ENCODE measurements at places on chromosomes 16 and 17.
A peak's percentile ranks its signal among the peaks of the same experiment; 100 is the strongest.

DNA sequence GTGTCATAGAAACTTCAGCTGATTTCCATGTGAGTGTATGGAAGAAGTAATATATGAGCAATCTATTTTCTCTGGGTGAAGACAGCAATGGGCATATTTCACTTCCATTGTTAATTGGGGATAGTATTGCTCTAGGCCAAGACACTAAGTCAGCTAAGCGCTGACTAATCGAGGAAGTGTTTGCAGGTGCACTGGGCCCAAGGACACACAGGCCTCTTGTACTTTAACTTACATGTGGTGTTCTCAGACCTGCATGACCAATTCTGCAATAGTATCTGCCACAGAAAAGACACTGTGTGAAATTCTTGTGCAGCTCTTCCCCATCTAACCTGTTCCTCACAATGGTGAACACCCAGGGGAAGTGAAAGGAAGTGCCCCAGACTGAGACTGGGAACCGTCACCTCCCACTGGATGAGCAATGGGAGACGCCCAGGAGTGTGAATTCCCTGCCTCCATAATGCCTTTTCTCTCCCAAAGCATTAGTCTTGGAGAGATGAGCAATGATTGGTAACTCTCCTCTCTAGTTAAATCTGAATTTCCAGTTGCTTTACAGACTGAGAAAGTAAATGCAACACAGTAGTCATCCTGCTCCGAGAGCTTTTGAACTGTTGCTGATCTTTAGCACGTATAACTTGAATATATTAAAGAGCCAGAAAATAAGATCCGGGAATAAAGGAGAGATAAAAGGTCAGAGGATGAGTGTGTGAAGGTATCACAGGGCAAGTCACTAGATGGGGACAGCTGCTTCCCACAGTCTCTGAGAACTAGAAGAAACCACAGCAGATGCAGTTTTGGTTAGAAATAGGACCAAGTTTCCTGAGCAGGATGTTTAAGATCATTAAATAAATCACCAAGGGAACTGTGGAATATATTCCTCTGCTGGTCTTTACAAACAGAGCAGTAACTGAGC is 82.6 kb downstream of the CDK5R1 start:
- DNase-seq: no peak

- DNase-seq: no peak
These were observed 141.7 kb downstream of the MRM1 start for GRCh38 chr17:36743130-36743529.

GRCh38 chr16:85631802-85632393 is 18.8 kb downstream of the GSE1 start:
- DNase-seq: no peak

DNA sequence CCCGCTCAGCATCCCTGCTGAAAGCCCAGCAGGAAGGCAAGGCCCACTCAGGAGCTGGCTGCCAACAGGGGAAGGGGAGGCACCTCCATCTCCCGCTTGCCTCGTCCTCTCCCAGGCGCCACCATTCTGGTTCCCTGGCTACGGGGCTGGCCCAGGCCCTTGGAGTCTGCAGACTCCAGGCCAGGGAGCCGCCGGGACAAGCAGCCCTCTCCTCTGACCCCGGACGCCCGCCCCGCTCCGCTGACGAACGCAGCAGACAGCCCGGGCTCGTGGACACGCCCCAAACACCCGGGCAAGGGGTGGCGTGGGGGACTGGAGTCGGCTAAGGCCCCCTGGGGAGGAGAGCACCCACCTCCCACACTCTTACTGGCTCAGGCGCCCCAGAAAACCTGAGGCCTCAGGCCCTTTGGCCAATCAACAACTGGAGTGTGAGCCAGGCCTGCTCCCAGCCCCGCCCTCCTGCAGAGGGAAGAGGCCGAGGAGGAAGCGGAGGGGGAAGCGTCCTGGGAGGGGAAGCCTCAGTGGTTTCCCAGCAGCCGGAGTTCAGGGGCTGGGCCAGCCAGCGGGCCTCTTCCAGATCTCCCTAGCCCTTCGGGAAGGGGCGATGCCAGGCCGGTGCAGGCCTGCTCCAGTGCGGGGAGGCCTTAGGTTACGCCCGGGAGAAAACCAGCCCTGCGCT is 4.2 kb downstream of the MNT start:
- peak; percentile 98 for DNase-seq

DNA sequence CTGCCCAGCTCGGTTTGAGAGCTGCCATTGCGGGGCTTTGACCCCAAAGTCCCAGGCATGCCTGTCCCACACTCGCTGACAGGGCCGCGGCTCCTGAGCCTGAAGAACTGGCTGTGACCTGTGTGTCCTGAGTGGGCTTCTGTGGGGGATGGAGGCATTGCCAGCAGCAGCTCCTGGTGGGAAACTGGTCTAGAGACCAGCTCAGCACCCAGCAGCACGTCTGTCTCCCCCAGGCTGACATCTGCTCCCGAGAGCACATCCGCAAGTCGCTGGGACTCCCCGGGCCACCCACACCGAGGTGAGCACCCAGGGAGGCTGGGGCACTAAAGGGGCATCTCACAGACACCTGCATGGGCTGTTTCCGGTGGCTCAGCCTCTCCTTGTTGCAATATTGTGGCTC is 13.4 kb downstream of the ENDOV start:
- DNase-seq: no peak

DNA sequence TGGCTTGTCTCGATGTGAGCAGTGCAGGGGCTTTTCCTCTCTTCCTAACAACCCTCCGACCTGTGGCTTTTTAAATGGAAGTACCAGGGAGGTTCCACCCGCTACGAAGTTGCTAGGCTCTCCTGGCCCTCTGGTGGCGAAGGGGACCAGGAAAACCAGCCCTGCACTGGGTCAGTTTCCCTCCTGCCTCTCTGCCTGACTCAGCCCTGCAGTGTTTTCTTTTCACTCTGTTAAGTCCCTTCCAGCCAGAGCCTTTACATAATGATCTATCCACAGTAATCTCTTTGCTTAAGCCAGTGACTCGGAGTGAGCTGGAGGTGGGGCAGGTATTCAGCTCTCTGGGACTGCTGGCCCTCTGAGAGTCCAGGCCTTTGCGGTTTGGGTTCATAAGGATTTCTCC is 331.3 kb upstream of the EEF2KMT start:
- no peak for DNase-seq

- DNase-seq: no peak
These were observed 286.6 kb upstream of the CCL2 start for GRCh38 chr17:33968350-33969044.

DNA sequence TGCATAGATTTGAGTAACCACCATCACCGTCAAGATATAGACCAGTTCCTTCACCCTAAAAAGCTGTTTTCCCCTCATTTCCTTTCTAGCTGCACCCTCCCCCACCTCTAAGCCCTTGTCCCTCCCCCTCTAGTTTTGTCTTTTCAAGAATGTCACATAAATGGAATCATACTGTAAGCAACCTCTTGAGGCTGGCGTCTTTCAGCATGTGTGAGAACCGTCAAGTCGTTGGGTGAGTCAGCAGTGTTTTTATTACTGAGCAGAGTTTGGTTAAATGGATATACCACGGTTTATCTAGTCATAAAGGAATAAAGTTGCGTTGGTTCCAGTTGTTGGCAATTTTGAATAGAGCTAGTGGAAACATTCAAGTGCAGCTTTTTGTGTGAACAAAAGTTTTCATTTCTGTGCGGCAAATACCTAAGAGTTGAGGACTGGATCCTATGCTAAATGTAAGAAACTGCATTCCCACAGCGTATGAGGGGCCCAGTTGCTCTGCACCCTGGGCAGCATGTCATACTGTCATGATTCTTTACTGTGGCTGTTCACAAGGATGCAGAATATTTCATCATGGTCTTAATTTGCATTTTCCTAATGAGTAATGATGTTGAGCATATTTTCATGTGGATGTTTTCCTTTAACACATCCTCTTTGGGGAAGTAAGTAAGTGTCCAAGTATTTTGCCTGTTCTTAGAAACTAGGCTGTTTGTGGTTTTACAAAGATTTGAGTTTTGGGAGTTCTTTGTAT is 264.3 kb downstream of the CPPED1 start:
- peak; percentile 63 for DNase-seq

- DNase-seq: no peak
These were observed 191.6 kb downstream of the WWOX start for GRCh38 chr16:78290872-78291591.

Measured in astrocyte of the spinal cord (primary cell).